MG63 (cell line): ENCODE measurements at places on chromosomes 13 and 19.

DNA sequence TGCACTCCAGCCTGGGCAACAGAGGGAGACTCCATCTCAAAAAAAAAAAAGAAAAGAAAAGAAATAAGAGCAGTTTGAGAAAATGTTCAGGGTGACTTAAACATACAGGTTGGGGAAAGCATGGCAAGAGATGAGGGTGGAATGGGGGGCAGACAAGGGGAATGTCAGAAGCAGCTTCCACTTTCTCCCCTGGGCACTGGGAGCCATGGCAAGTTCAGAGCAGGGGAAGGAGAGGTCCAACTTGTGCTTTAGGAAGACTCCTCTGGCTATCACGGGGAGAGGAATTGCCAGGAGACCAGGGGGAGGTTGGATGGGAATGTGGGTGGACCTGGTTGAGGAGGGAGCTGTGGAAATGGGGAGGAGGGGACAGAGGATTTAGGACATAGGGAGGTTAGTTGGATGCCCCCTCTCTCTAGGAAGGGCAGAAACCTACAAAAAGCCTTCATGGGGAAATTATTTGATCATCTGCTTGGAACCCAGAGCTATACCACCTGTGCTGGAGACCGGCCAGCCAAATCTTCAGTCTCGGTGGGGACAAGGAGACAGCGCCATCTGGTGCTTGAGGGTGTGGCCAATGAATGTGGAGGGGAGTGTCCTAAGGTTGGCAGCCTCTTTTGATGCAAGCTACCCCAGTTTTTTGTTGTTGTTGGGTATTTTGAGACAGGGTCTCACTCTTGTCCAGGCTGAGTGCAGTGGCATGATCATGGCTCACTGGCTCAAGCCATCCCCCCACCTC lies 7.3 kb upstream of the STRN4 start:
- DNase-seq = peak; percentile 25

- peak; percentile 53 for DNase-seq
Observed at GRCh38 chr13:50731400-50731799, 112.1 kb downstream of the DLEU7 start.

DNA sequence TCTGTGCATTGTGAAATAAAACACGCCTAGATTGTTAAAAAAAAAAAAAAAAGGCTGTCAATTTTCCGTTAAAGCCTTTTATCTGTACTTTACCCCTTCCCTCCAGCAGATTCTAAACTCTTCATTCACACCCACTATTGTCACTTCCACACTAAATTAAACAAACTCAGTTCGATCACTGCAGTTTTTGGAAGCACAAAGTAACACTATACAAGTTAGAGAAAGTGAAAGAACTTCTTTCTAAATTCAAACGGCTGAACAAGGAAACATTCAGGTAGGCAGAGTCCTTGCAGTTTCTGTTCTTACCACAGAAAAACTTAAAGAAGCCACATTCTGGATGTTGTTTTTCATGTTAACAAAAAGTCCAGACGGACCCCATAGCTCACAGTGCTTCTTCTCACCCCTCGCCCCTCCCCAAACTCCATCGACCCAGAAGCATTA lies 27.5 kb upstream of the UBE2L5 start:
- DNase-seq = no peak

DNA sequence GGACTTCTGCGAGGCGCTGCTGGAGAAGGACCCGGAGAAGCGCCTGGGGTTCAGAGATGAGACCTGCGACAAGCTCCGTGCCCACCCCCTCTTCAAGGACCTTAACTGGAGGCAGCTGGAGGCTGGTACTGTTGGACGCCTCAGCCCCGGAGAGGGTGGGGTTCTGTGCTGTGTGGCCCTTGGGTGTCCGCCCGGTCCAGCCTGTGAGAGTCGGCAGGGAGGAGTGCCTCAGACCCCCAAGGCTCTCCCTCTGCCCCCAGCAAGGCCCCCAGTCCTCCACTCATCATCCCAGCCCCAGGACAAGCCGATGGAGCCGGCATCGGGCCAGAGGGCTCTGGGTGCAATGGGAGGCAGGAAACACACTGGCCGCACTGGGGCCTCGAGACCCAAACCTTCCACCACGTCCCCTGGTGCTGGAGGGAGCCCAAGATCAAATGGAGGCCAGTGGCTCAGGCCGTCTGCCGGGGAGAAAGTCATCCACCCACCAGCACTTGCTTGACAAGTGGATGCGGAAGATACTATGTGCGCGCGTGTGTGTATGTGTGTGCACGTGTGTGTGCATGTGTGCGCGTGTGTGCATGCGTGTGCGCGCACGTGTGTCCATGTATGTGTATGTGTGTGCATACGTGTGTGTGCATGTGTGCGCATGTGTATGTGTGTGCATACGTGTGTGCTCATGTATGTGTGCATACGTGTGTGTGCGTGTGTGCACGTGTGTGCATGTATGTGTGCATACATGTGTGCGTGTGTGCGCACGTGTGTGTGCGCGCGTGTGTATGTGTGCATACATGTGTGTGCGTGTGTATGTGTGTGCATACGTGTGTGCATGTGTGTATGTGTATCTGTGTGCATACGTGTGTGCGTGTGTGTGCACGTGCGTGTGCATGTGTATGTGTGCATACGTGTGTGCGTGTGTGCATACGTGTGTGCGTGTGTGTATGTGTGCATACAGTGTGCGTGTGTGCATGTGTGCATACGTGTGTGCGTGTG lies 25.8 kb upstream of the TMEM255B start:
- no peak for DNase-seq

- DNase-seq = no peak
Observed at GRCh38 chr13:20990910-20991525, 70.4 kb downstream of the LATS2 start.

- peak; percentile 73 for DNase-seq
Observed at GRCh38 chr13:99062593-99062992, 84.7 kb upstream of the DOCK9 start.

DNA sequence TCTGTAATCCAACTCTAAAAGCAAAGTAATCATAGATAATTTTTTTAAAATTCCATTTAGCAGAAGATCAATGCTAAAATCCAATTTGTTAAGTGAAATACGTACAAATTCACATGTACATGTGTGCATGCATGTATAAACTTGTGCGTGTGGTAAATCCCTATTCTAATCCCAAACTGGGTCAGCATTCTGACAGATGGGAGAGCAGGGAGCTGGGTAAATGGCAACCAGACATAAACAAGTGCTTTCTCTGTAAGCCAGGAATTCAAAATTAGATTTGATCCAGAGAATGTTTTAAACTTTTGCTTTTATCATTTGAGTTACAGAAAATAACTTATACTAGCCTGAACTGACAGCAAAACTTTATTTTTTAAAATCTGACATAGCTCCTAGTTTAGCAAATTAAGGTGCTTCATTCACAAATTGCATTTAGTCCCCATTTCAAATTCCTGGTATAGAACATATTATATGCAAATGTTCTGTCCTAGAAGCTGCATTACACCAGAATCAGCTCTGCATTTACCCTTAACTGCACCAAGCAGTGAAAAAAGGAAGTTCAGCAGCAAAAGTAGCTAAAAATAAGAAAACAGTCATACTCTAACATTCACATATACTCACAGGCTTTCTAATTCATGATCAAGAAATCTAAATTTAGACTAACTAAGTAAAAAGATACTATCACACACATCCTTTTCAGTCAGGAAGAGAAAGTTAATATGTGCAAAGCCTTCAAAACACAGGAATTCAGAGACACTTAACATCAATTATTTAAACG lies 32.6 kb downstream of the UBL3 start:
- no peak for DNase-seq

DNA sequence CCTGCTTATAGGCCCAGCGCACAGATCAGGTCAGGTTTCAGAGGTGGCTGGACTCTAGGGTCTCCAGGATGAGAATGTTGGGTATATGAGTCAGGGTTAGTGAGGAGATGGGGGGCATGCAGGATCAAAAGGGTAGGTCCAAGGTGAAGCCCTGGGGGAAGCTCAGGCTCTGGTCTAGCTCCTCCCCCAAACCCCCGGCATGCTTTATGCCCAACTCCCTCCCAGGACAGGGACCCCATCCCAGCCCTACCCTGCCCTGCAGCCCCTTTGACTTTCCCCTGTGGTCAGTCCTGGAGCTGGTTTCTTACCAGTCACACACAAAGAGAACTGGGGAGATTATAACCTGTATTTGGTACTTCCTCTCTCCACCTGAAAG lies 9.8 kb upstream of the CEACAM18 start:
- DNase-seq = no peak

GRCh38 chr13:44046428-44046827 lies 166.7 kb downstream of the LACC1 start:
- DNase-seq = no peak

DNA sequence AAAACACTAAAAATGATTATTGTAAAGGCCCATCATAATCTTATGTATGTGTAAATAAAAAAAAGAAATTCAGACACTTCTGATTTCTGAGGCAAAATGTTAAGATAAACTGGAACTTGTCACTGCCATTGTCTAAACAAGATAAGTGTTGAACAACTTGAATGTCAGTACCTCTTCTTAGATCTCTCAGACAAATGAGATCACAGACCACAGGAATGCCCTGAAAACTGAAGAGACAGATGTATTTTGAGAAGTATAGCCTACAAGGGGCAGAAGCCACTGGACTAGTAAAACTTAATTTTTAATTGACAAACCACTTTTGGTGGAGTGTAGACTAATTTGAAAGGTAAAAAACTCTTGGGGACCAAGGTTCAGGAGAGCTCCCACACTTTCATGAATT lies 375.5 kb upstream of the SLITRK5 start:
- DNase-seq = no peak

DNA sequence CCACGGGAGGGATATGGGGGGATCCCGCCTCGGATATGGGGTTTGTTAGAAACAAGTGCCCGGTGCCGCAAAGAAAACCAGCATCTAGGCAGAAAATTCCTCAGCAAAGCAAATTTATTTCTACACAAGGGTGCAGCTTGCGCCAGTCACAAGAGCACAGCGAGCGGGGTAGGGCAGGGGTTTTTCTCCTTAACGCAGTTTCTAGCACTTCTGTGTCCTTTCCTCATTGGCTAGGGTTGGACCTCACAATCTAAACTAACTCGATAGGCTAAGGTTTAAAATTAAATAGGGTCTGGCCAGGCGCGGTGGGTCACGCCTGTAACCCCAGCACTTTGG lies 595 bp downstream of the ZNF440 start:
- peak; percentile 36 for DNase-seq

DNA sequence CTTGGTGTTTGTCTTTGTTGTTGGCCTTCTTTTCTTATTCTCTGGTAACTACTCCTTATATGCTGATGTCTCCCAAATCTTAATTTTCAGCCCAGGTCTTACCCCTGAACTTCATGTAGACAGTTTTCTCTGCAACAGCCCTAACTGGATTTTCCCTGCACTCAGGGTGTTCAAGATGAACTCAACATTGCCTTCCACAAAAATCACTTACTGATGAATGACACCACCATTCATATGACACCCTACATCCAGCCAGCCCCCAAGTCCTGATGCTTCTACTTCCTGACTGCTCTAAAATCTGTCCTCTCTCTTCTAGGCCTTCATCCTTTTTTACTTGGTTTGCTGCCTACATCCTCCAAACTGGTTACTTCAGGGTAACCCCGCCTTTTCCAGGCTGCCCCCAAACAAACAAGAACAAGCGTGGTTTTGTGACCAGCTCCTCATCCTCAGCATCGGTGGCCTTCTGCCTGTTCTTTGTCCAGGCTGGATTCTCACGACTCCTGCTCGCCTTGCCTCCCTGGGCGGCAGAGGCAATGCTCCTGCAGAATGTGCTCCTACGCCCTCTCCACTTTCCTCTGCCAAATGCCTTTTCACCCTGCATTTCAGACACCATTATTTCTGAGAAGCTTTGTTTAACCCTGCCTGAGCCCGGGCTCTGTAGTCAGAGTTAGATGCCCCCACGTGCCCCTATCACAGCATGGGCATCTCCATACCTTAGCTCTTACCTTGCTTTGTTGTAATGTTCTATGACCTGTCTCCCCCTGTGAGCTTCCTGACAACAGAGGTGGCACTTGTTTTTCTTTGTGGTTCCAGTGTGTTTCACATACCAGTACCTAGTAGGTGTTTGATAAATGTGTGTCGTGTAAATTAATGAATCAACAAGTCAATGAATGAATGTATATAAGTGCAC lies 61.8 kb downstream of the WDFY2 start:
- no peak for DNase-seq

DNA sequence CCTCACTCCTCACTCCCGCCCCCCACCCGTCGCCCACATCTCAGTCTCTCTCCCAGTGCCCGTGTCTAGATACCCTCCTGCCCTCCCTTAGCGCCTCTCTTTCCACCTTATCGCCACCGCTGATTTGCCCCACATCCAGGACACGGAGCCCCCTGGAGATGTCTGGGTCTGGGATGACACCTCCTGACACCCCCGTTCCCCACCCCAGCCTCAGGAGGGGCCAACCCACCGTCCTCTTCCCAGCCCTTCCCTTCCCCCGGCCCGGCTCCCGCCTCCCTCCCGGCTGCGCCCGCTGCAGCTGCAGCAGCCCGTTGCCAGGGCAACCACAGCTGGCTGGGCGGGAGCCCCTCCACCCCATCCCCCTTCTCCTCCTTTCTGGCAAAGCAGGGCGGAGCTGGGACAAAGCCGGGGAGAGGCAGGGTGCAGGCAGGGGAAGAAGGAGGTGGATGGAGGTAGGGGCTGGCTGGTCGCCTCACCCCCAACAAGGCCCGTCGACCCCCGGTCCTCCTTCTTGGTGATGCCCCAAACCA lies 13.5 kb downstream of the DPF1 start:
- DNase-seq = no peak

- no peak for DNase-seq
Observed at GRCh38 chr13:98293103-98293502, 116.0 kb upstream of the RNF113B start.

- DNase-seq = no peak
Observed at GRCh38 chr13:108526286-108526685, 103.1 kb upstream of the MYO16 start.

DNA sequence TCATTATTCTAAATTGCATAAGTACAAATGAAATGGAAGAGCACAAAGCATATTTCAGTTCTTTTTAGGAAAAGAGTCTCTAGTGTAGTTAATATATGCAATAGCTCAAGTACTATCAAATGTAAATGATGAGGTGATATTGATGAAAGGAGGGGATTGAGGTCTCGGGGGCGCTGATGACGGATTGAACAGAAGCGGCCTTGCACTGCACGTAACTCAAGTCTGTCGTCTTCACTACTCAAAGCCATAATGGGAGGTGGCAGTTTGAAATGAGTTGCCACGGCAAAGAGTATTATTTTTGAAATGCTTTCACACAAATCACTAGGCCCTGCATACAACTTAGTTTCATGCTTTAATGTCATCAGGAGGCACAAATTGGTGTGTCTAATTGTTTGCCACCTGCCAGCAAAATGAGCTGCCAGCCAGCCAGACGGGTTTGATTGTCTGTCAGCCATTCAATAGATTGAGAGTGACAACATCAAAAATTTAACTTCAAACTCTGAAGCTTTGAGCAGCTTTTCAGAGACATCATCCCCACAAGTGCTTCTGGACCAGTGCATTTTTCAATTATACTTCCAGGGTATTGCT lies 256.6 kb downstream of the NBEA start:
- no peak for DNase-seq

DNA sequence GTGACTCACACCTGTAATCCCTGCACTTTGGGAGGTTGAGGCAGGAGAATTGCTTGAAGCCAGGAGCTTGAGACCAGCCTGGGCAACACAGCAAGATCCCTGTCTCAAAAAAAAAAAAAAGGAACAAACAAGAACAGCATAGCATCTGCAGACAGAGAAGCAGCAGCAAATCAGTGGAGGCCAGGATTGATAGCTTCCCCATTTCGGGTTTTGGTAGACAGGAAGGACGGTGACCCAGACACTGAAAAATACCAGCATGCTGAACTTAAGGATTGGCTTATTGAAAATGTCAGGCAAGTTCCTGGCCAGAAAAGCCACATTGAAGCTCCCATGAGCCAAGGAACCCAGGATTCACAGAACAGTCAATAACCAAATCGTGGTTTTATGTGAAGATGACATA lies 3.0 kb downstream of the ZNF490 start:
- DNase-seq = no peak

GRCh38 chr19:47353307-47353712 lies 4.2 kb downstream of the DHX34 start:
- DNase-seq = no peak
